ENCODE measurements at places on chromosomes 12 and 14.

- no peak for DNase-seq
These were observed 4.5 kb upstream of the TBC1D30 start for GRCh38 chr12:64819816-64820402.

GRCh38 chr12:50937653-50938052, 14.7 kb upstream of the HIGD1C start:
- DNase-seq, result no peak

GRCh38 chr12:115013236-115013981, 329.4 kb upstream of the TBX3 start:
- peak; percentile 25 for DNase-seq

- no peak for DNase-seq
These were observed 134.0 kb downstream of the PRKCH start for GRCh38 chr14:61455351-61455750.

DNA sequence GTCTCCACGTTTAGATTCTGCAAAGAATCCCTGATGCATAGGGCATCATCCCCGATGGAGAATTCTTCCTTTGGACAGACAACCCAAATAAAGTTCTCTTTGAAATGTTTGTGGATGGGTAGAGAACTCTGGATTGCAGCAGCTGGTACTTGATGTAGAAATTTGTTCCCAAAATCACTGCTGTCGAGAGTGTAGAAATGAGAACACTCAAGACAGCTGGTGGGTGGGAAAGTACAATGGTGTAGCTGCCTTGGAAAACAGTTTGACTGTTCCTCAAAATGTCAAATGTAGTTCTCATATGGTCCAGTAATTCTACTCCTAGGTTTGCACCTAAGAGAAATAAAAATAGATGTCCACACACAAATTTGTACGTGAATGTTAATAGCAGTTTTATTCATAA, 671.5 kb upstream of the TMEM132C start:
- no peak for DNase-seq

- DNase-seq, result no peak
These were observed 2.3 kb downstream of the COCH start for GRCh38 chr14:30876692-30877091.

GRCh38 chr12:115672506-115673080, 604.9 kb downstream of the MED13L start:
- no peak for DNase-seq

GRCh38 chr14:59292921-59293534, 104.6 kb downstream of the DAAM1 start:
- DNase-seq, result no peak

- no peak for DNase-seq
These were observed 1.1 kb upstream of the TRAF3 start for GRCh38 chr14:102775855-102776760.

DNA sequence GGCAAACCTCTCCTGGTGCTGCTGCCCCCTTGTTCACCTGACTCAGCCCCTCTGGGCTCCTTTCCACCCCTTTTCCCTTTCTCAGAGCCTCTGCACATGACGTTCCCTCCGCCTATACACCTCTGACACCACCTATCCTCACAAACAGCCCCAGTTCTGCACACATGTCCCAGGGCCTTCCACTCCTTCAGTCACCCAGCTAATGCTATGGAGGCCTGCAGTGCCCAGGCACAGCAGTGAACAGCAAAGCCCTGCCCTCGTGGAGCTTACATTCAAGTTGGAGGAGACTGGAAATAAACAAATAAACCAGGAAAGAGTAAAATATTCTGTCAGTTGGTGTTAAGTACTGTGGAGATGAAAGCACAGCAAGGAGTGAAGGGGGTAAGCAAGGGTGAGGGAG, 38.5 kb upstream of the MDM1 start:
- DNase-seq, result no peak

DNA sequence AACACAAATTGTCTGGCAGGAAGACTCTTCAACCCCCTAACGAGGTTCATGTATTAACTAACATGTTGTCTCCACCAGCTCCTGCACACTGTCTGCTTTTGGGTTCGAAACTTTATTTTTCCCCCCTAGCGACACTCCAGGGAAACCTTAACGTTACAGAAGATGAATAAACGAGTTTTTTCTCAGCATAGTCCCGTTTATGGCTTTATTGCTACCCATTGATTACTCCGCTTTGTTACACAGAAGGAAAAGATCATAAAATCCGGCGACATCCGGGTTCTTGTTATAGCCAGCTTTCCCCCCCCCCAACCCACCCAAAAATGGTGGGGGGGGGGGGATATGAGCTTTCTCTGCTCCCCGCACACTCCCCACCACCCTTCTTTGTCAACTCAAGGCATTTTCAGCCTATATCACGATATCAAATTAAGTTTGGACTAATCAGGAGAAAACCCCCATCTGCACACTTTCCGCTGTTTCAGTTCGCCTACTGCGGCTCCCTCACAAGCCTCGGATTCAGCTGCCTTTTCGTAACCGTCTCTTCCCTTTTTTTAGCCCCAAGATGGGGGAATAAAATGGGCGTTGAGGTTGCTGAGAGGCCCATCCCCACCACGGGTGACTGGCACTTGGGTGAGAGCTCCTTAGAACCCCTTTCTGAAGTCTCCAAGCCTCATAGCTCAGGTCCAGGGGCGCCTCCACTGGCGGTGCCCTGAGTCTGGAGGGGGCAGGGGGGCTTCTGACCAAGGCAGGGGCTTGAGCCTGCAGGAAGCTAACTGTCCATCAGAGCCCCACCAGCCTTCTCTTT, 1.4 kb upstream of the HOXC6 start:
- no peak for DNase-seq

DNA sequence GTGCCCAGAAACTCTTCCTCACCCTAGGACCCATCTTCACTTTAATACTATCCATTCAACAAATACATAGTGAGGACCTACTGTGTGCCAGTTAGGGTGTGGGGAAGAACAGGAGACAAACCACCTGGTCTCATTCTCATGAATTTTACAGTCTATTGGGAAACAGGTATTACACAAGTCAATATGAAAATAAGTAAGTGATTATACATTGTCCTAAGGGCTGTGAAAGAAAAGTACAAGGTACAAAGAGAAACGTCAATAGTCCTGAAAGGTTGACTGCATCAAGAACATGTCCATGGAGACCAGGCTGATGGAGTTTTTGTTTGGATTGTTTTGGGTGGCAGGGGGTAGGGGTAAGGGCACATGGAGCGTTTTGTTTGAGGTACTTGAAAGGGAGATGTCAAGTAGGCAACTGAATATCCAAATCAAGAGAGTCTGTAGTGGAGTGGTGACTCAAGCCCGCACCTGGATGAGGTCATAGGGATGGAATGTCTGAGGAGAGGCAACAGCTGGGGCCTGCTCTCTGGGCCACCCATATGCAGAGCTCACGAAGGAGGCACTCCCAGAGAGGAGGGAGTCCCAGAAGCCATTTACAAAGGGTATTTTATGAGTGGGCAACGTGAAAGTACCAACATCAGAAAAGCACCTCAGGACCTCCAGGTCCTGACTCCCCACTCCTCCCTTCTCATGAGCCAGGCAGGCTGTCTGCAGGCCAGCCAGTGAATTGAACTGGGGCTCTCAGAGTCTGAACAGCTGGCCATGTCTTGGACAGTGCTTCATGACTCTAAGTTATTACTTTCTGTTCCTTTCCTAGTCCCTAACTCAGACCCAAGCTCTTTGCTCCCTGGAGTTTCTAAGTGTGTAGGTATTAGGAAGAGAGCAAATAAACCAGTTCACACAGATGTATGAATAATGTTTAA, 272.0 kb downstream of the ZFP36L1 start:
- DNase-seq, result peak; percentile 75

- peak; percentile 24 for DNase-seq
These were observed 1.2 kb upstream of the BMAL2 start for GRCh38 chr12:27331291-27331926.

DNA sequence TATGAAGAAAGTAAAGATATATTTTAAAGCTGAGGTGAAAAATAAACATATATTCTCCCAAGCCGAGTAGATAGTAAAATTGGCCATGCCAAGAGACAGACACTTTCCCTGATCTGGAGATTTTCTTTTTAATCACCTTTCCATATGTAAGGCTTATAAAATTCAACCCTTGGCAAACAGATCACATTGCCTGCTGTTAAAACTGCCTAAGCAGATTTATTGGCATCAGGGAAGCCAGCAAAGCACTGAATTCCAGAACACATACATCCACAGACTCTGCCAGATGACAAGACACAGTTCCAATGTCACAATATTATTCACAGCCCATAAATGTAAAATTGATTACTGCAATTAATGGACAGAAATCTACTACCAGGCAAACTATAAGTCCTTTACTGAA, 78.2 kb upstream of the GARIN2 start:
- DNase-seq, result no peak

GRCh38 chr12:65532764-65533163, 254.3 kb downstream of the MSRB3 start:
- no peak for DNase-seq

All from iPS-NIHi11 (cell line).